Stimulated activated CD4-positive, alpha-beta T cell treated with anti-CD3 and anti-CD28 coated beads, Interleukin-15, amount 100 ng/mL, for 24 hours (primary cell): ENCODE measurements at places on chromosomes 3 and 15.

DNA sequence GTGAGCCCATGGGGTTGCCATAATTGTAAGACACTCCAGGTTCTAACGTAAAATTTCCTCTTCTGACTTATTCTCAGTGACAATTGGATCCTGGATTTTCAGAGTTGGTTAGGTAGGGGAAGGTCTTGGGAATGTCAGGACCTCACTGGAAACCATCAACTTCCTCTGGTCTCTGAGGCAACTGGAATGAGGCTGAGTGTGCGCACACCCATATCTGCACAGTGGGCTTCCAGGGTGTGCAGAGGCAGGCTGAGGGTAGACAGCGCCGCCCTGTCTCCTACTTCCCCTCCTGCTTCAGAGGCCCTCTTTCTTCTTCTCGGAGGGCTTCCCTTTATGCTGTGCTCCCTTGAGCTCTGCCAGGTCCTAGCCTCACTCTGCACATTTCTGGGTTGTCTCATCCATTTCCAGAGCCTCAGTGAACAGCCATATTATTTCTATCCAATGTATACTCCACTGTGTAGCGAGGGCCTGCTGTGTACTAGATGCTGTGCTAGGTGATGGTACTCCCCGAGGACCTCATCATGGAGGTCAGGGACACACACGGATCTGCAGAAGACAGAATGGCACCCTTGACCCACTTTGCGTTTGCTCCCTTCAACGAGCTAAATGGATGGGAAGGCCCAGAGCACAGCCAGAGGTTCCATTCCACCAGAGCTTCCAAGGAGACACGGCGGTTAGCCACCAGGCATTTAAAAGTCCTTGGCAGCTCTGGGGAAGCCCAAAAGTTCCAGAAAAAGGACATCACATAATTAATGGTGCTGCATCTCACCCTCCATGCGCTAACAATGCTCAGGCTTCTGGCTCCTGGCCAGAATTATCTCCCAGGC lies 18.3 kb downstream of the ACAA1 start:
- no peak for DNase-seq

- DNase-seq = no peak
Measured at GRCh38 chr15:62887113-62887570, 155.4 kb upstream of the TPM1 start.

DNA sequence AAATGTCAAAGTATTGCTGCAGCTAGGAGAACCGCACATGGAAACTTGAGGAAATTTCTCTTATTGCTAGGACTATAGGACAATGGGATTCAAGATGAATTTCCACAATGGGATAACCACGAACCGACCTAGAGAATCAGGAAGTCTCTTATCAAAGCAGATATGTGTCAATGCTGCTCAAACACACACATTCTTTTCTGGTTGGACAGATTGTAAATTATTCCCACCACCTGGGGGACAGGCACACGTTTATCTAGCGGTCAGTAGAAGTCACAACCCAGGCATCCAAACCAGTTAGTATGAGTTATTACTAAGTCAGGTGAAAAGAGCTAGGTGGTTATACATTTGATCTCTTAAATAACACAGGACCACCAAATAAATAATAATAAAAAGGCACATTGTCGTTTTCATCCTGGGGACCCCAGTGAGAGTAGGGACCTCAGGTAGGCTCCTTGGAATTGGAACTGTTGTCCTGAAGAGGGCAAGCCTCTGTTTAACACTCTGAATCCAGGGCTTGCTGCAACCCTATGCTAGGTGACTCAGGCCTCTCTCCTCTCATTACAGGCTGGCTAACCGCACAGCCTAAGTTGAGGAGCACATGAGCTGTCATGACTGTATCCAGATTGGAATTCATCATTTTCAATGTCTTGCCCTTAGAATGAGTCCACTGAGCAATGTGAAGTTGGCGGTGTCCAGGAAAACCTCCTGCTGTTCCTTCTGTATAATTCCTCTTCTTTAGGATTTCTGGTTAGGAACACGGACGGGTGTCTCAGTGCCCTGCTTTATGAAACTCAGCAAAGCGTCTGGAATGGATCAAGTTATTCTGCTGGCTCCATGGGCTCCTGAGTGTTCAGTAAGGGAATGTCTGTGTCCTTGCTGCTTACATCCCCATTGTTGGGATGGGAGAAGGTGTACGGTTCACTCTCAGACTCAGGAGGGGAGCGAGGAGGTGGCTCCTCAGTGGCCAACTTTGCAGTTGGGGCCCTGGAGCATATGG lies 59.0 kb downstream of the CLEC3B start:
- no peak for DNase-seq

DNA sequence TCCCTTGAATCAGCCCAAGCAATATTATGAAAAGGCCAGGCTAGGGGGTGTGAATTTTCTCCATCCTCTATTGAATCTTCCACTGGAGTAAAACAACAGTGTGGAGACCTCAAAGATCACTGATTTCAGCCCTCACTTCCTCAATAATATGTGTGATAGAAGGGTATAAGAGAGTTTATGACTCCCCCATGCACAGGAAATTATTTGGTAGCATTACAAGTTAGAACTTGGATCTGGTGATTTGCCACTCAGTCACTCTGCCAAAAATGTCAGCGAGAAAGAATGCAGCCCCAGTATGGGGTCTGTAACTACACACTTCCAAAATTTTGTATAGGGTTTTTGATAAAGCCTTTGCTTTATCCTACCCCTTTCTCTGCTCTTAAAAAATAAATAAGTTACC lies 81.0 kb upstream of the KCNMB2 start:
- DNase-seq = no peak
